ENCODE measurements at places on chromosomes 5 and 9.
A peak's percentile ranks its signal among the peaks of the same experiment; 100 is the strongest.

- no peak for DNase-seq
These were observed 276.1 kb downstream of the HTR1A start for GRCh38 chr5:63686181-63686580.

GRCh38 chr5:170310256-170310926 is 12.8 kb upstream of the LCP2 start:
- DNase-seq: no peak

DNA sequence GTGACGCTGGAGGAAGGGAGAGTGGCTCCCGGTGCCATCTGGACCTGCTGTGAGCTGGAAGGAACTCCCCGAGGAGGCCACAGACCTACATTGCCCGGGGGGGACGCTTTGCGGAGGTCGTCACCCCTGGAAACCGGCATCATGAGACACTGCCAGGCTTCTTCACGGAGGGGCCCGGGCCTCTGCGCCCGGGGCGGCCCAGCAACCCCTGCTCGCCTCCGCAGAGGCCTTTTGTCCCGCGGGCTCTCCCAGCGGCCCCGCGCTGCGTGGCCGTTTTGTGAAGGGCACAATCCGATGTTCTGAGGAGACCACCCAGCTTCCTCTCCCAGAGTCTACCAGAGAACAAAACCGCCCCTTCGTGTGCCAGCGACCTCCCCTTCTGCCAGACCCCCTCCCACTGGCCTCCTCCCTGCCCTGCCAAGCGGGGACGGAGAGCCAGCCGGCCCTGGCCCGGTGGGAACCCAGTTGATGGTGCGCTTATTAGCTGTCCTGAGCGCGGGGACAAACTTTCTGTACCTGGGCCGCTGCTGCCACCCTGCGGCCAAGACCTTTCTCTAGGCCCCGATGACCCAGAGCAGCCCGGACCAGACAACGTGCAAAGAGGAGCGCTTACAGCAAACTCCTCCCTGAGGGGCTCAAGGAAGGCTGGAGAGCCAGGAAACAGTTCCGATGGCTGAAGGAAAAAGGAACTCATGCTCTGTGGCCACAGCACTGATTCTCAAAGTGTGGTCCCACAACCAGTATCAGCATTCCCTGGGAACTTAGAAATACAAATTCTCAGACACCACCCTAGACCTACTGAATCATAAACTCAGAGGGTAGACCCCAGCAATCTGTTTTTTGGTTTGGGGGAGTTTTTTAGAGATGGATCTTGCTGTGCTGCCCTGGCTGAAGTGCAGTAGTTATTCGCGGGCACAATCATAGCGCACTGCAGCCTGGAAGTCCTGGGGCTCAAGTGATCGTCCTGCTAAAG is 86.7 kb downstream of the SLC1A3 start:
- peak; percentile 52 for DNase-seq

- DNase-seq: no peak
These were observed 89.6 kb downstream of the EFNA5 start for GRCh38 chr5:107580889-107581820.

DNA sequence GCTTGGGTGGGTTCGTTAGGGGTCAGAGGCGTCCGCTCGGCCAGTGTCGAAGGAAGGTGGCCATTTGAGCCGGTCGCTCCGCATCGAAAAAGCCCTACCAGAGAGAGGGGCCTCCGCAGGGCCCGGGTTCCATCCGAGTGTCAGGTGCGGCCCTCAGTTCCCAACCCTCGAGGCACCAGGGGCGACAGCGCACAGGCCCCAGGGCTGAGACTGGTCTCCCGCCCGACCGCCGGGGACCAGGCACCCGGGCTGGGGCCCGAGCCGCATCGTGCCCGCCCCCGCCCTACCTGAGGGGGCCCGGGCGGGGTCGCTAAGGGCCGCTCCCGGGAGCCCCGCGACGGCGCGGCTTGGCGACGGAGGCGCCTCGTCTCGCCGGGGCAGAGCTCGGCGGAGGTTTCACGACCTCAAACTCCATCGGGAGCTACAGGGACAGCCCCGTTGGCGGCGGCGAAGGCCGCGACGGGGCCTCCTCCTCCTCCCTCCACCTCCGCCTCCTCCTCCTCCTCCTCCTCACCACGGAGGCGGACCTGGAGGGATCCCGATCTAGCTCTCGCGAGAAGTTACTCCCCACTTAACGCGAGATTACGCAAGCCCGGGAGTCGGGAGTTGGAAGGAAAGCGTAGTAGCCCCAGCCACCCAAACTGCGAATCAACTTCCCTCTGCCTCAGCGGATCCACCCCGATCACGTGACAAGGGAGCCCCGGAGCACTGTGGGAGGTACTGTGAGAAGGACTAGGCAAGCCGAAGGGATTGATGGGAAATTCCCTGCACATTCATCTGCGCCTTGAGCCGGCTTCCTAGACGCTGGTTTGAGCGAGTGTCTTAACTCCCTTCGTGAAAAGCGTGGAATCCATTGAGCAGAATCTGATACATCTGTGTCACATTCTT is at the start of gene RC3H2:
Gene RC3H2, minus strand, starts transcription at position 537 of the 888 bp plus-strand sequence. CDS start 7,850 bp downstream, outside the sequence.
- DNase-seq: peak; percentile 99

- DNase-seq: no peak
These were observed 166.6 kb upstream of the HCN1 start for GRCh38 chr5:45862763-45863162.

- DNase-seq: no peak
These were observed 3.8 kb downstream of the PRRC1 start for GRCh38 chr5:127521138-127521770.

GRCh38 chr5:134245101-134245604 is 19.3 kb upstream of the PPP2CA start:
- no peak for DNase-seq

DNA sequence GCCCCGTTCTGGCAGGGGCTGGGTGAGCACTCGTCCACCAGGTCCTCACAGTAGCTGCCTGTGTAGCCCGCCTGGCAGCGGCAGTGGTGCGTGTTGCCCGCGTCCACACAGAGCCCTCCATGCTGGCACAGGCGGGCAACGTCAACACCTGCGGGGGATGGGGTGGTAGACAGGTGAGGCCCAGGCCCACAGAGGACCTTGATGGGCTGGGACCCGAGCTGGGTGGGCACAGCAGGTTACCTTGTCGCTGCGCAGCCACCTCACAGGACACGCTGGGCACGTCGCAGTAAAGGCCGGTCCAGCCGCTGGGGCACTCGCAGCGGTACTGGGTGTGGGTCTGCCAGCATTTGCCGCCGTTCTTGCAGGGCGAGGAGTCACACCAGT is 25.1 kb upstream of the SEC16A start:
- DNase-seq: no peak
